NCI-H2029 treated with DMSO at 0.1 percent for 48 hours (cell line): ENCODE measurements at places on chromosomes 11 and 22.
A peak's percentile ranks its signal among the peaks of the same experiment; 100 is the strongest.

GRCh38 chr11:20762116-20762844 lies 92.9 kb downstream of the NELL1 start:
- peak; percentile 98 for DNase-seq

GRCh38 chr11:86978756-86979608 lies 23.8 kb upstream of the FZD4 start:
- peak; percentile 21 for DNase-seq

DNA sequence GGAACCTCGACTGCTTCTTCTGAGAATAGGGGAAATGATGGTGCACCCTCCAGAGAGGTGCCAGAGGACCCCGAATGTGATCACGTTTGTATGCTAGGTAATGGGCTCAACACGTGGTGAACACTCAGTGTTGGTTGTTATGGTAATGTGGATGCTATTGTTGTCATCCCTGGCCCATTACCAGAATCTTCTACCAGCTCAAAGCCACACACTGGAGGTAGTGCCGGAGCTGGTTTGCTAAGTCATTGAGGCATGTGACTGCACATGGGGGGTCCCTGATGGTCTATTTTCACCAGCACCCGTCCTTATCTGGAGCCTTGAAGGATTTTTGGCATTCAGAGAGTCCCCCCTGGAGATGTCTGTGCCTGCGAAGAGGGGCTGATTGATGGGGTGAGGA lies 119.1 kb upstream of the CD82 start:
- DNase-seq = no peak

- DNase-seq = no peak
These were observed 1.1 kb downstream of the CREB3L1 start for GRCh38 chr11:46278387-46279125.

DNA sequence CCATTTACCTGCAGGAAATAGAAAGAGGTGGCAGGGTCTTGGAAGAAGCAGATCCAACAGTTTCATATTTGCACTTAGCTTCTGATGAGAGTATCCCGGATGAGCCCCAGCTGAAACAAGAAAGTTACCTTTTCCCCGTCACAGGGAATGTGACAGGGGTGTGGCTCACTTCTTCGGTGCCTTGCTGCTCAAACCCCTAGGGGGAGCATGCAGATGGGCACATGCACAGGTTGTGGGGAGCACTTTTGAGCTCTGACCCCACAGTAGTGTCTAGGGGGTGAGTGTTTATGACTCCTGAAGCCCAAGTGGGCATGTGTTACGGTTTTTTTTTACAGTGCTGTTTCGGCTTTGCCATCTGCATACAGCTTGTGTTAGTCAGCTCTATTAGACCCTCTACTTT lies 1221.0 kb downstream of the JRKL start:
- no peak for DNase-seq

DNA sequence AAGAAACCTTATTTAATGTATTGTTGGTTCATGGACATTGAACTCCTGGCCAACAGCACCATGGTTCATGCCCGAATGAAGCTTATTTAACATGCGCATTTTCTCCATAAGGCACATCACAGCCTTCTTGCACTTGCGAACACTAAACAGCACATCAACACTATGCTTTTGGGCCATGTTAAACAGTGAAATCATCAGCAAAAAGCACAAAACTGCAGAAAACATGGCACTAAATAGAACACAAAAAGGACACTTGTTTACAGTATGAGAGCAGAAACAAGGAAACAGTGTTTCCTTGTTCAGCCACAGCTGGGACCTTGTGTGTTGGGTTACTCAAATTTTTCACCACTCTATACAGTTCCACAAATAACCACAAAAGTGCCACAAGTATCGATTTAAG lies 122.3 kb downstream of the MSANTD4 start:
- DNase-seq = no peak

DNA sequence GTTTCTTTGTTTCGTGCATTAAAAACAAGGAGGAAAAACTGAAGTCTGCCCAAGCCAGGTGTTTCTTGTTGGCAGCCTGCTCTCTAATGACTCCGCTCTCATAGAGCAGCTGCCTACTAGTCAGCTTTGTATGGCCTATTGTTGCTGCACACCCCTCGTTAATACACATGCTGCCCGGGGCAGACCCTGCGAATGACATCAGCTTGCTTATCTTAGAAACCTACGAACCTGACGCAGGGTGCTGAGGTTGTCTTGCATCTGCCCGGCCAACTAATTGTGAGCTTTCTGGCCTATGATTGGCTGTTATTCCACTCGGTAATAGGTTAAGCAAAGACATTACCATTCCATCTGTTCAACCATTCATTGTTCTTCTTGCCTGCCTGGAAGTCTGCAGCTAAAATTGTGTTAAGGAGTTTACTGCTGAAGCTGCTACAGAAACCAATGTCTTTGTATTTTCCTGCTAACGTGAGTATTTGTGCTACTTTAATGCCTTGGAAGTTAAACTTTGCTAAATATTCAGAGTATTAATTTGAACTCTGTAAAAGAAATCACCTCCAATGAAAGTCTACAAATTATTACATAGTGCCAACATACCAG lies 37.5 kb downstream of the ZC3H12C start:
- DNase-seq = peak; percentile 58

DNA sequence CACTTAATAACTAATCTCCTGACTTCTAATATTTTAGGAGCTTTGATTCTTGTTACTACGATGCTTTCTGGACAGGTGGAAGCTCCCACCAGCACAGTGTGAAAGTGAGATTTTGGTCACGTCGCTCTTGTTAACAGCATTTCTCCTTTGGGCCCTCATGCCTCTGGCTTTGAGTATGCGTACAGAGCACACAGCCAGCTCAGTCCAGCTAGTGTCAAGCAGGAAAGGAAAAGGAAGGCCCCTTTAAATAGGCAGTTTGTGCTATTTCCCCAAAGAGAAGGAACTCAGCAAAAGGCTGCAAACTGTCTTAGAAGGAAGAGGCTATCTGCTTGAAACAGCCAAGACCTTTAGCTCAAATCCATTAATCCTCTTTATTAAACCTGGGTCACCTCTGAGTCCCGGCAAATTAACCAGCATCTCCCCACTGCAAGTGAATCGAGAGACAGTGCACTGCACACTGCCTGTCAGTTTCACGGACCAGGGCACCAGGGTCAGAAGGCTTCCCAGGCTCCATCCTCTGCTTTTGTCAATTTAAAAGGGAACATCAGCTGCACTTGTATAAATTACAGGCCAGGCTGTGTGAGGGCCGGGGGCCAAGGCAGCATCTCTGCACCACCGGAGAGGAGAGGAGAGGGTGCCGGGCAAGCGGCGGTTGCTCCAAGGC lies 34.7 kb downstream of the OPCML start:
- DNase-seq = no peak

- DNase-seq = no peak
These were observed 84.7 kb downstream of the MSANTD4 start for GRCh38 chr11:105937331-105937730.

DNA sequence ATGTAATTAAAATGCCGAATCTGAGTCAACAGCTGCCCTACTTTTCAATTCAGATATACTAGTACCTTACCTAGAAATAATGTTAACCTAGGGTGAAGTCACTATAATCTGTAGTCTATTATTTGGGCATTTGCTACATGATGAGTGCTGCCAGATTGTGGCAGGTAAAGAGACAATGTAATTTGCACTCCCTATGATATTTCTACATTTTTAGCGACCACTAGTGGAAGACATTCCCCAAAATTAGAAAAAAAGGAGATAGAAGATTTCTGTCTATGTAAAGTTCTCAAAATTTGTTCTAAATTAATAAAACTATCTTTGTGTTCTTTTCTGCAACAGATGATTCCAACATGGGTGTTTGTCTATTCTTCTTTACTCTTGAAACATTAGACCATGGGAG lies 14.1 kb downstream of the MS4A1 start:
- no peak for DNase-seq

DNA sequence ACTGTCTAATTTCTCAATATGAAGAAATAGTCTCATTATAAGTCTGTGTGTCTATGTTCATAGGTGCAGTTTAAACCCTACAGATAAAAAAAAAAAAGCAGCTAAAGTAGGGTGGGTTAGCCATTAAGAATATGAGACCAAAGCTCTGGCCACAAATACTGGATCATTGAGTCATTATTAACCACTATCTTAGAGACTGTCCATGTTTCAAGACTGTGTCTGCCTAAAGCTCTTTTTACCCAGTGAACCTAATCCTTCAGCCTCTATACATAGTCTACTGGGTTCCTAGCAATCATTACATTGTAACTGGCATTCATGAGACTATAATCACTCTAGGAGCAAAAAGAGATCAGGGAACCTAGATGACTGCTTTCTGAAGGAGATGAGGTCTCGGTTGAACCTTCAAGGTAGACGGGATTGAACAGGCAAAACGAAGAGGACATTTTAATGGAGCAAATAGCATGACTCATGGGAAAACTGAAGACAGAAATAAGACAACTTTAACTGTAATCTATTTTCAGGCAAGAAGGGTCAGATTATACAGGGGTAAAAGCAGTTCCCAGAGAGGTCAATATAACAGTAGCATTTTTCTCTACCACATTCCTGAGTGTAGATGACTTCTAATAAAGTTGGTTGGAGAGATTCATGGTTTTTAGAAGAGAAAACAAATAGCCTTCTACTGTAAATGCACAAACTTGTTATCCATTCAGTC lies 64.0 kb upstream of the FIBIN start:
- DNase-seq = no peak

DNA sequence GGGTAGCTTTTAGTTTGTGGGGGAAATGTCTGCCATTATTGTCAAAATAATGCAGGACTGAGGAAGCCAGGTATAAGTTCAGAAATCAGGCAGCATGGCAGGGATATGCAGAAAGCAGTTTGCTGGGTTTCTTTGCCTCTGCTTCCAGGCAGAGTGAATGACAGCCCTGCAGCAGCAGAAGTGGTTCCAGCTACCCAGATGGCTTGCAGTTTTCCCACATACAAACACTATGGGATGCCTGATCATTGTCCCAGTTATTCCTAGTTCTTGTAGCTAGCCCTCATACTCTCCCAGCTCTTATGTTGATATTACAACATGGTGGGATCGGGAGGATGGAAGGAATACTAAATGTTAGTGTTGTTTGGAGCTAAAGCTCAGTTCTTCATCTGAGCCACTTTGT lies 2.8 kb upstream of the DIXDC1 start:
- DNase-seq = no peak

DNA sequence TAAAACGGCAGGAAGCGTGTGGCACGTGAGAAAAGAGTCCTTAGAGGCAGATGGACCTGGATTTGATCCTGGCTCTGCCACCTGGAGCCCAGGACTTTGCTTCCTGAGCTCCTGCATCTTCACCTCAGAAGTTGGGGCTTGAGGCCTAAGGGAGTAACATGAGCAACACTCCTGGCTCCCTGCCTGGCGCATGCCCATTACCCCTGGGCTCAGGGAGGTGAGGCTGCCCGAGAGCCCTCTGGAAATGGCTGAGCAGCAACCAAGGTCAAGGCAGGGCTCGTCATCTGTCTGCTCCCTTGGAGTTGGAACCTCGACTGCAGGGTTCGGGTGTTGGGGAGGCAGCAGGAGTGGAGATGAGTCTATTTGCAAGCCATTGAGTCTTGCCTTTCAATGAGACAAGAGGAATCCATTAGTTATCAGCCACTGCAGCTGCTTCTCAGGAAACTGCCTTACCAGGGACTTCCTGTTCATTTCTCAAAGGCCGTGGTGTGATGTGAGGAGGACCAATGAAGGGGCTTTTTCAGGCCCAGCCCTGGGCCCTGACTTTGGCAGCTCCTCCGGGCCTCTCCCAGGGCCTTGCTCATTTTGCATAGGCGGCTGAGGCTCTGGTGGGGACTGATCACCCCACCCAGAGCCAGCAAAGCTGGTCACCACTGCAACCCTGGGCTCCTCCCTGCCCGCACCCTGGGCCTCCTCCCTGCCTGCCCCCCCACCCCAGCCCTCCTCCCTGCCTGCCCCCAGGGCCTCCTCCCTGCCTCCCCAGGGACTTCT lies 6.4 kb downstream of the FADS2 start:
- DNase-seq = no peak

GRCh38 chr11:4090258-4090657 lies 4.3 kb upstream of the RRM1 start:
- DNase-seq = no peak

DNA sequence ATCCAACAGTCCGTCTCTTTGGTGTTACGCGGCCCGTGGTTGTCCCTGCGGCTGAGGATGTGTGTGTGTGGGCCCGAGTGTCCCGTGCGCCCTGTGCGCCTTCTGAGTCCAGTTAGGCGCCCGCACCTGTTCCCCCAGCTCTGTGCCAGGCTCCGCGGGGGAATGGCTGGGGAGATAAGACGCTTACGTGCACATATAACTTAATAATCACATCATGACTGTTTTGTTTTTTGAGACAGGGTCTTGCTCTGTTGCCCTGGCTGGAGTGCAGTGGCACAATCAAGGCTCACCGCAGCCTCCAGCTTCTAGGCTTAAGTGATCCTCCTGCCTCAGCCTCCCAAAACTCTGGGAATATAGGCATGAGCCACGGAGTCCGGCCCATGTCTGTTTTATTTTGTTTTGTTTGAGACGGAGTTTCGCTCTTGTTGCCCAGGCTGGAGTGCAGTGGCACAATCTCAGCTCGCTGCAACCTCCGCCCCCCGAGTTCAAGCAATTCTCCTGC lies 817 bp downstream of the ARL2 start:
- DNase-seq = no peak

GRCh38 chr11:76667856-76668255 lies 2.7 kb downstream of the LRRC32 start:
- no peak for DNase-seq

- DNase-seq = no peak
These were observed 5.9 kb downstream of the SPI1 start for GRCh38 chr11:47372422-47372821.

DNA sequence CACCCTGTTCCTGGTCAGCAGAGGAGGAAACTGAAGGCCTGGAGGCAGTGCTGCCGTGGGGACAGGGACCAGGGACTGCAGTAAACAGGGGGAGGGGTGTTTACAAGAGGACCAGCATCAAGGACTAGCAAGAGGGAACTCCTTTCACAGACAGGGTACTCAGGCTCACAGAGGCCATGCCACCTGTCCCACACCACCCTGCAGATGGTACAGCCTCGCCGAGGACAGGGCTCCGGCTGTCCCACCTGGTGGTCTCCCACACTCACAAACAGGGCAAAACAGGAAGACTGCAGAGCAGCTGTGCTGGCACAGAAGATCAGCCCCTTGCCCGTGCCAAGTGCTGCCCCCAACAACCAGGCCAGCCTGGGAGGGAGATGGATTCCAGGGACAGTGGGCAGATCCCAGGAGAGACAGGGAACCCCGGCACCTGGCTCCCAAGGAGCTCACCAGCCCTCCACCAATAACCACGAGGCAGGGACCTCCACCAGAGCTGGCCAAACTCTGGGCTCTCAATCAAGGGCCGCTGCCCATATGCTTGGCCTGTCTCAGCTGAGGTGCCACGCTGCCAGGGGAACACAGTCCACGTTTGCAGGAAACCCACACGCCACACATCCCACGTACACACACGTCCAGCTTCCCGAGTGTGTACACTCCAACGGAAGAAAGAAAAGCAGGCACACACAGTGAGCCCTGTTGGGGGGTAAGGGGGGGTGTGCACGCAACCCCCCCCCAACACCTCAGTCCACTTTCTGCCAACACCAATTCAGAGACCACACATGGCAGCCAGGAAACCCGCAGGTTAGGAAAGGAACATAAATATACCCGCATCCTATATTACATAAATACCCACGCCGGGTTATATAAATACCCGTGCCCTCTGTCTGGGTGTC lies 2.1 kb downstream of the CSNK1E start:
- peak; percentile 8 for DNase-seq
